ENCODE measurements at places on chromosomes 5 and 9.

- no peak for DNase-seq
Observed at GRCh38 chr9:136174779-136175615, 29.9 kb downstream of the LHX3 start.

GRCh38 chr5:42720251-42720650, 36.4 kb upstream of the CCDC152 start:
- no peak for DNase-seq

GRCh38 chr5:99058466-99058865, 129.7 kb upstream of the CHD1 start:
- DNase-seq = no peak

GRCh38 chr5:138011991-138012390, 20.9 kb downstream of the FAM13B start:
- DNase-seq = no peak

- no peak for DNase-seq
Observed at GRCh38 chr9:21689854-21690253, 112.6 kb upstream of the MTAP start.

GRCh38 chr9:8365029-8365428, 565.5 kb upstream of the DMAC1 start:
- DNase-seq = no peak

DNA sequence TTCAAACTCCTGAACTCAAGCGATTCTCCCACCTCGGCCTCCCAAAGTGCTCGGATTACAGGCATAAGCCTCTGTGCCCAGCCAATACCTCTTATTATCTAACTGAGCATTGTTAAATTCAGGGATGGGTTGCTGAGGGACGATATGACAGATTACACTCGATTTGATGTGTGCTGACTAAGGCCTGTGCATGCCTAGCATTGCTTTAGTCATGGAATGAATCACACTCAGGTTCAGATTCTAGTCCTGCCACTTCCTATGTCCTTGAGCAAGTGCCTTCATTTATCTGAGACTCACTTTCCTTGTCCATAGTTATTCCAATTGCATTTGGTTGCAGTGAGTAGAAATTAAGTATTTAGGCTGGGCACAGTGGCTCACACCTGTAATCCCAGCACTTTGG, 19.5 kb downstream of the THBS4 start:
- no peak for DNase-seq

- no peak for DNase-seq
Observed at GRCh38 chr9:122106576-122106975, 13.5 kb upstream of the TTLL11 start.

GRCh38 chr5:90096415-90097081, 313.0 kb downstream of the CETN3 start:
- DNase-seq = no peak

DNA sequence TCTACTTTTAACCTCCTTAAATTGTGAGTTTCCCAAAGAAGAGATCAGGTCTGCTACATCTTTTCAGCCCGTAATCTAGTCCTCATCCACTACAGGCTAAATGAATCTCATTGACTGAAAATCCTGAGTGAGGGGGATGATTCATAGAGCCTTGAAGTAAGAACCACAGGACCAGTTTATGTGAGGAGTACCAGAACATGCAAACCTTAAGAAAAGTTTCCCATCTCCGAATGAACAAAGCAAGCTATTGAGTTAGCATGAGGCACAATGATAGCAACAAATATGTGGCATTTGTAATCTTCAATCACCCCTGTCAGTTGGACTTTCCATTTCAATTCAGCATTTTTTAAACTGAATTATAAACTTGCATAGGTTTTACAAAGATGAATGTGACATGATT, 197.0 kb downstream of the ALDH1A1 start:
- DNase-seq = no peak

DNA sequence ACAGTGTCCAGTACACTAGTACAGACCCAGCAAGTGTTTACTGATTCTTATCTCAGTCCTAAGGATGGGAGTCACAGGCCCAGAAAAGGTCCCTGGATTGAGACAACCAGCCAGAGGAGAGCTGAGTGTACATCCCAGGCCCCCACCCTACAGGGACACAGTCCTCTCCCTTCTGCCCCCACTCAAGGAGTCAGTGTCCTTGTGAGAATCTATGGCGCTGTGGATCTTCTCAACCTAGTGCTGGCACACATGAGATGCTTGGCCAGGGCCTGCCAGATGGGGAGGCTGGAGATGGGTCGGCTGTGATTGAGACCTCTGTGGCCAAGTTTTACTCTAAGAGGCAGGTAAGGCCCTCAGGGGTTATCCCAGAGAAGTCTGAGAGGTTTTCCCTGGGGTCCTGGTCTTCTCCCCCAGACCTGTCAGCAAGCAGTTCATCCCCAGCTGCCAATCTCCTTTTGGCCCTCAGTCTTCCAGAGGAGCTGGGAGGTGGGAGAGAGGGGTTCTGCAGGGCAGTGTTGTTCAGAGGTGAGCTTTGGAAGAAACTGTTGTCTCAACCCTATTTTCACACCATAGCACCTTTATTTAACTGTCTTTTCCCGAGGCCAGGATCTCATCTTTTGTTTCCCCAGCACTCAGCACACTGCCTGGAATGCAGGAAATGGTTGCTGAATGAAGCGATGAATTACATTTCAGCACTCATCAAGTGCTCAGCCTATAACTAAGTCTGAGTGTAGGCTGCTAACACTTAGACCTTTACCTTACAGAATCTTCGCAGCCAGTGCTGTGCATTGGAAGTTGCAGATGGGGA, 3.2 kb upstream of the NSD1 start:
- DNase-seq = no peak

- no peak for DNase-seq
Observed at GRCh38 chr5:149141957-149142851, 911 bp downstream of the ABLIM3 start.

DNA sequence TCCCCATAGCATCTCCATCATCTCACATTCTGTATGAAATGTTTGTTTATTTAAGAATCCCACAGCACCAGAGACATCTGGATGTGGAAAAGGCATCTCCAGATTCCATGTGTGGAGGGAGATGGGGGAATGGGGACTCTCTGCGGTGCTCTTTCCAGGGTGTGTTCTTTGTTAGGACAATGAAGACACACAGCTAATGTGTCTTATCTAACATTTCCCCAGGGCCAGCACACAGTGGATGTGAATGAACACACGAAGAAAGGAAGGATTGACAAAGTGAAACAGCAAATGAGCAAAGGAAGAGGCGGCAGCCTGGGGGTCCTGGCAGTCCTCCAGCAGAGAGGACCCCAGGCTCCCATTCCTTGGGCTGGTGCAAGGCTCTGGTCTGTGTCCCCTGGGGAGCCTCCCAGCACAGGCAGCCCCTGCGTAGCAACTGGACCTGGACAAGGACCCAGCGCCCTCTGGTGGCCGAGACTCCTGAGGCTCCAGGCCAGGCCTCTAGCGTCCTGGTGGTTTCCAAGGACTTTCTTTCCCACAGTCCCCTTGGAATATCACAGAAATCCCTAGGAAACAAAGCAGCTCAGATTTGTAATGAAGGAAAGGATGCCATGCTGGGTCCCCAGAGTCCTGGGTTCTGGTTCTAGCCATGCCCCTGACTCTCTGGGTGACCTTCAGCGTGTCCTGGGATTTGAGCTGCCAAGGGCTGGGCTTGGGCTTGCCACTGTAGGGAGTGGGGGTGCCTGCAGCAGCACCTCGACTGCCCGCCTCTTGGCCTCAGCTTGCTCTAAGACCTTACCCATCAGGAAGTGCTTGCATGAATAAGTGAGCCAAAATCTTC, 3.5 kb upstream of the PDLIM7 start:
- DNase-seq = peak; percentile 50

- DNase-seq = no peak
Observed at GRCh38 chr5:139712412-139712811, 64.3 kb downstream of the CXXC5 start.

GRCh38 chr5:45507178-45507577, 189.0 kb downstream of the HCN1 start:
- DNase-seq = peak; percentile 20

- DNase-seq = no peak
Observed at GRCh38 chr5:143543358-143544255, 140.1 kb upstream of the NR3C1 start.

- DNase-seq = no peak
Observed at GRCh38 chr9:35706951-35707350, 17.2 kb upstream of the TPM2 start.

GRCh38 chr9:117412006-117412715, 2.7 kb downstream of the ASTN2 start:
- DNase-seq = peak; percentile 25

DNA sequence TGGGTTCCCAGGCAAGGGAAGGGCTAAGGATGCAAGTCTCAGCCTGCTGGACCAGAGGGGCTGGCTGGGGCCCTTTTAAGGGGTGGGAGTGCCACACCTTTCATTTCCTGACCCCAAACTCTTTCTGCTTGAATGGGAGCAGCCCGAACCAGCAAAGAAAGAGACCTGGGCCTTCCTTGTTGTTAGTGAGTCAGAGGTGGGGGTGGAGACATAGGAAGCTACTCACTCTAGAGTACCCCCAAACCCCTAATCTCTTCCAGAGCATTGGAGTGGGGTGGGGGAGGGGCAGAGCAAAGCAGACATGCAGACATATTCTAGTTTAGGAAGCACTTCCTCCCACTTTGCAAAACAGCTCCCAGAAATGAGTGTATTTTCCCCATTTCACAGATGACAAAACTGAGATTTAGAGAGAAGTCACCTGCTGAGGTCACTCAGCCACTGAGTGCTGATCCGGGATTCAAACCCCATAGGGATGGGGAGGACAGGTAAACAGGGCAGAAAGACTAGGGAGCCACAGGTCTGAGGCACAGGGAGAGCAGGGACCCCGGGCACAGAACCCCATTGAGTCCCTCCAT, 6.0 kb upstream of the AQP3 start:
- no peak for DNase-seq

DNA sequence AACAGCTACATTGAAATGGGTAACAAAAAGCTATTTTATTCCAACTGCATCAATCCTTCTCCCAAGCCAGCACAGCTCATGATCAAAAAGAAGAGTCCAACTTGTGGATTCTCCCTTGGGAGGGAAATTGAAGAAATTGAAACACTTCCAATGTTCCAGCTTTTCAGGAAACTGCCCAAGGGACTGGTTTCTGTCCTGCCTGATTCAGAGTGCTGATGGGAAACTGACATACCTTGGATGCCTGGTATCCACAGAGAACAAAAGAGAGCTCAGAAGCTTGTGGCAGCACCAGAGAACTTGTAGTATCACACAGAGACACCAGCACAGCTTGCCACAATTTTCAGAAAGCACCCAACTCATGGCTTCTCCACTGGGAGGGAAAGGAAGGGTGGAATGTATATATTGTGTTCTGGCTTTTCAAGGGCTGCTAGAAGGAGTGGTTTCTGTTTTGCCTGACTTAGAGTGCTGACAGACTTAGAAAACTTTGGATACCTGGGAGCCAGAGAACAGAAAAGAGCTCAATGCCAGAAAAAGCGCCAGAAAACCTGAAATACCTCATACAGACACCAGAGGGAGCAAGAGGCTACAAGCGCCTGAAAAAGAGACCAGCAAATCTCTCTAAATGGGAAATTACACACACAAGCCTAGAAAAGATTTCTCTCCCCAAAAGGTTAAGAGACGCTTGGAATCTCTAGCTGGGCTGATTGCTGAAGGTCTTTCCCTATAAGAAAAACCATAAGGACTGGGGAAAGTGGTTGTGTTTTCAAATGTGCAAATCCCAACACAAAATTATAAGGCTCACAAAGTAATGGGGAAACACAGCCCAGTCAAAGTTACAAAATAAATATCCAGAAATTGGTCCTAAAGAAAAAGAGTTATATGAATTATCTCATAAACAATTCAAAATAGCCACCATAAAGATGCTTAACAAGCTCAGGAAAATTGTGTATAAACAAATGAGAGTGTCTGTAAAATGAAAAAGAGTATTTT, 178.8 kb downstream of the SPOCK1 start:
- DNase-seq = peak; percentile 37

DNA sequence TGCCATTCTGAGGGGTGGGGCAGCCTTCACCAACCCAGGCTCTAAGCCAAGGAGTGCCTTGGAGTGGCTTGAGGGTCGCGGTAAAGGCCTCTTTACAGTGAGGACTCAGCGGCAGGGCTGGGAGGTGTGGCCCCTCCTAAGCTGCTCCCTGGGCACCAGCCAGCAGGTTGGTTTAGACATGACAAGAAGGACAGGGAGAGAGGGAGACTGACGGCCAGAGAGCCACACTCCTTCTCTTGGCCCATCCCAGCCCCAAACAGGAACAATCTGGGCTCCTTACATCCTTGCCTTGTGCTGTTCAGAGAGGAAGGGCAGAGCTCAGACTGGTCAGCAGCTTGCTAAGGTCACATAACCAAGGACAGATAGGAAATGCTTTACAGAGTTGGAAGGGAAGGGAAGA, 94.5 kb downstream of the LMX1B start:
- DNase-seq = no peak

- no peak for DNase-seq
Observed at GRCh38 chr9:126397056-126397455, 70.4 kb downstream of the MVB12B start.

GRCh38 chr9:105198023-105198422, 46.4 kb upstream of the SLC44A1 start:
- no peak for DNase-seq

DNA sequence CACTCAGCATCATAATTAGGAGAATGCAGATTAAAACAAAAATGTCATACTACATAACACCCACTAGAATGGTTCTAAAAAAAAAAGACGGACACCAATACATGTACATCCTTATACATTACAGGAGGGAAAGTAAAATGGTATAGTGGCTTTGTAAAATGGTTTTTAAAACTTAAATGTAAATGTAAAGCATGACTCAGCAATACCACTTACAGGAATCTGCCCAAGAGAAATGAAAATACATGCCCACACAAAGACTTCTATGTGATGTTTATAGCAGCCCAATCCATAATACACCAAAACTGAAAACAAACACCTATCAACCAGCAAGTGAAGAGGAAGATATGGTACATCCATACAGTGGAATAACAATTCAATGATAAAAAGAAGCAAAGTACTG, 939.1 kb upstream of the ACO1 start:
- DNase-seq = no peak

DNA sequence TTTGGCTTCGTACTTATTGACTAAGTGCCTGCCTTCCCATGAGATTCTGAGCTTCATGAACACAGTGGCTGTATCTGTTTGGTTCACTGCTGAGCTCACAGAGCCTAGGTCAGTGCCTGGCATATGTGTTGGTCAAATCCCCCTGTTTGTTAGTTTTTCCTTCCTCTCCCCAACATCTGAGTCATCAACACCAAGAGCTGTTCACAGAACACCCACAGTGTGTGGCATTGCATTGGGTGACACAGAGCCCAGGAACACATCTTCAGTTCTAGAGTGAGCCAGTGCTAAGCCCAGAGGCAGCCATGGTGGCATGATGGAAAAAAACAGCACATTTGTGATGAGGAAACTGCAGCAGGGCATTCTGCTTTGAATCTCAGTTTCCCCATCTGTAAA, 294.6 kb downstream of the SEC61B start:
- DNase-seq = no peak

GRCh38 chr5:153081385-153081784, 409.1 kb upstream of the GRIA1 start:
- no peak for DNase-seq

GRCh38 chr5:6781716-6782115, 68.5 kb downstream of the TENT4A start:
- DNase-seq = no peak
